ENCODE measurements at places on chromosomes 12 and 14.

DNA sequence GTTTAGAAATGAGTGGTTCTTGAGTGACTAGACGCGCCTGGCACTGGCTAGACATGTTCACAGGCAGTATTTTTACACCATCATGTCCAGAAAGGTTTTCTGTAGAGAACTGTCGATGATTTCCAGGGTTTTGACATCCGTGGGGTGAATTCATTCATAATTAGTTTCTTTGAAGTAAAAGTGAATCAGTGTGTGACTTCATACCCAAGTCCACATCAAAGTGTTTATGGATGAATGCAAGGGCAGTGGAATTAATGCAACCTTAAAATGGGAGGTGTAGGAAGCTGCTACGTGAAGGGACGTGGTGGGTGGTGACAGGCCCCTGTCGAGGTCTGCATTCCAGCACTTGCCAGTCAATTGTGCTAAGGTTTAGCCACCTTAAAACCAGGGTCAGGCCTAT lies 38.4 kb upstream of the ELK3 start:
- DNase-seq: no peak

DNA sequence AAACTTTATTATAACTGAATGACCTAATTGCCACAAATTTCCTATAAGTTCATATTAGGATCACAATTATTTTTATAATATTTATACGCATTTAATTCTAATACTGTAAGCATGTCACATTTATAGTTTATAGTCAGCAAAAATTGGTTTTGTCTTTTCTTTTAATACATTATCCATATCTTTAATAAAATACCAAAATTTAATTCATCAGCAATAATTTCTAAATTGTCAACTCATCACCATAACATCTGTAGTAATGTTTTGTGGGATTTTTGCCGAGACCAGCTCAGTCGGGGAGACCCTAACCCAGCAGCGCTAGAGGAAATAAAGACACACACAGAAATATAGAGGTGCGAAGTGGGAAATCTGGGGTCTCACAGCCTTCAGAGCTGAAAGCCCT lies 254.2 kb downstream of the KIF21A start:
- no peak for DNase-seq

- DNase-seq: peak; percentile 42
These were observed 8.7 kb upstream of the RCOR1 start for GRCh38 chr14:102583726-102584125.

- no peak for DNase-seq
These were observed 92.5 kb upstream of the NAP1L1 start for GRCh38 chr12:76176940-76177339.

GRCh38 chr12:67193704-67194103 lies 75.5 kb upstream of the CAND1 start:
- DNase-seq: peak; percentile 70

DNA sequence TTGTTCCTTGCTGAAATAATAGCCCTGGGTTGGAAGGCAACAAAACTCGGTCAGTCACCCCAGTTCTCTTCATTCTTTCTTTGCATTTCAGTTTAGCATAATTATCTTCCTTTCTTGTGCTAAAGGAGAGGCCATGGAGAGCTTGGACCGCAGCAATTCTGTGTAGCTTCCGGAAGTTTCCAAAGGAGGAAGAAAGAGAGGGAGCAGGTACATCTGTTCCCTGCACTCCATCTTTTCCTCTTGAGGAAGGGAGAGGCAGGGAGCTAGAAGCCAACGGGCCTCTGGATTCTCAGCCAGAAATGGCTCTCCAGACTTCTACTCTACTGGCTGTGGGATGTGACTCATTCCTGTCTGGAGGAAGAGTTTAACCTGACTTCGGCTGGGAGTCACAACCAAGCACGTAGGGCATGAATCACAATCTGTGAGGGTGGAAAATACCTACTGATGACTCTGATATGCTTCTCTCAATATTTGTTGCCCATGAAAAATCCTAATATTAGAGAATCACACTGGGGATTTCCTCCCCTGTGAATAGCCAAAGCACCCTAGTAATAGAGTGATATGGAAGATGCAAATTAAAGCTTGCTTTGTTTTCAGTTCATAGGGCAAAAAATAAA lies 17.0 kb downstream of the ANO6 start:
- DNase-seq: peak; percentile 83

DNA sequence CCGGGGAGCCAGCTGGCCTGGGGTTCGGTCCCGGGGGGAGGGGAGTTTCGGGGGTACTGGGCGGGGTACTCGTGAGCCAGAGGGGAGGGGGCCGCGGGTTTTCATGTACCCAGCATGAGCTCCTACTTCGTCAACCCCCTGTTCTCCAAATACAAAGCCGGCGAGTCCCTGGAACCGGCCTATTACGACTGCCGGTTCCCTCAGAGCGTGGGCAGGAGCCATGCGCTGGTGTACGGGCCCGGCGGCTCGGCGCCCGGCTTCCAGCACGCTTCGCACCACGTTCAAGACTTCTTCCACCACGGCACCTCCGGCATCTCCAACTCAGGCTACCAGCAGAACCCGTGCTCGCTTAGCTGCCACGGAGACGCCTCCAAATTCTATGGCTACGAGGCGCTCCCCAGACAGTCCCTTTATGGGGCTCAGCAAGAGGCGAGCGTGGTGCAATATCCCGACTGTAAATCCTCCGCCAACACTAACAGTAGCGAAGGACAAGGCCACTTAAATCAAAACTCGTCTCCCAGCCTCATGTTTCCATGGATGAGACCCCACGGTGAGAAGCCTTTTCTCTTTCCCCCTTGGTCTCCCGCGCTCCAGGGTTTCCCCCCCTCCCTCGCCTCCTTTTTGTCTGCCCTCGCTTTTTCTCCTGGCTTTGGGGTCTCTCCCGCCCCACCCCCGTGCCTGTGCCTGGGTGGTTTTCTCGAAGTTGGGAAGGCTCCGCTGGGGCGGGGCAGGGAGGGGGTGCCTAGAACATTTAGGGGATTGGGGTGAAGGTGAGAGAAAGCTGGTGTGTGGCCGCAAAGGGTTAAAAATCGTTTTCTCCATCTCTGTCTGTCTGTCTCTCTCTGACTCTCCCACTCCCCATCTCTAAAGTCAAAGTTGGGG lies 627 bp downstream of the HOXC8 start:
- DNase-seq: no peak

DNA sequence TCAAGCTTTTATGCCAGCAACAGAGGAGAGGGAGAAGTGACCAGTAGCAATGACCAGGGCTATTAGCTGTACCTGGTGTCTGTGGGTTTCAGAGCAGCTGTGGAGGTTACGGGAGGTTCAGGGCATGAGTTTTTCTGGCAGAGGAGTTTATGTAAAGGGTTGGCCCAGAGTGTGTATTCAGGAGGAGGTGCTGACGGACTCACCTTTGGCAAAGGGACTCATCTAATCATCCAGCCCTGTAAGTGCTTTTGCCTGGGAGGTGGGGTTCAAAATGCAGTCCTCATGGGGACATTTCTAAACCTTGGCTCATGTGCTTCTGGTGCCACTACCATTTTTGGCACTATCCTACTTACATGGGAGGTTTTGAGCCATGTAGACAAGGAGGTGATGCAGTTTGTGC lies 95.3 kb downstream of the DAD1 start:
- no peak for DNase-seq

- DNase-seq: no peak
These were observed 83.3 kb downstream of the ATXN7L3B start for GRCh38 chr12:74620921-74621320.

DNA sequence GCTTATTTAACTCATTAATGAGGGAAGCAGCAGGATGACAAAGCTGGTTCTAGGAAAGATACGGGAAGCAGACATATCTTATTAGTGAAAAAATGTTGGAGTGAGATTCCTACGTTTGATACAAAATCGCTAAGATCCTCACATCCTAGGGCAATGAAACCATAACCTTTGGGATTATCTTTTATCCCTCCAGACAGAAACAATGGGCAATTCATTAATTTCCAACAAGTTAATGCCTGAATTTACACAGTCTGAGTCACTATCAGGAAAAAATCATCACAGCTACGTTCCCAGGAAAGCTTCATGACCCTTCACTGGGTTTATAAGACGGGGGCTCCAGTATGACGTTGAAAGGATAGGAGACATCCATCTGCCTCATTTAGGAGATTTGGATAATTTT lies 45.0 kb downstream of the SLC24A4 start:
- DNase-seq: no peak

DNA sequence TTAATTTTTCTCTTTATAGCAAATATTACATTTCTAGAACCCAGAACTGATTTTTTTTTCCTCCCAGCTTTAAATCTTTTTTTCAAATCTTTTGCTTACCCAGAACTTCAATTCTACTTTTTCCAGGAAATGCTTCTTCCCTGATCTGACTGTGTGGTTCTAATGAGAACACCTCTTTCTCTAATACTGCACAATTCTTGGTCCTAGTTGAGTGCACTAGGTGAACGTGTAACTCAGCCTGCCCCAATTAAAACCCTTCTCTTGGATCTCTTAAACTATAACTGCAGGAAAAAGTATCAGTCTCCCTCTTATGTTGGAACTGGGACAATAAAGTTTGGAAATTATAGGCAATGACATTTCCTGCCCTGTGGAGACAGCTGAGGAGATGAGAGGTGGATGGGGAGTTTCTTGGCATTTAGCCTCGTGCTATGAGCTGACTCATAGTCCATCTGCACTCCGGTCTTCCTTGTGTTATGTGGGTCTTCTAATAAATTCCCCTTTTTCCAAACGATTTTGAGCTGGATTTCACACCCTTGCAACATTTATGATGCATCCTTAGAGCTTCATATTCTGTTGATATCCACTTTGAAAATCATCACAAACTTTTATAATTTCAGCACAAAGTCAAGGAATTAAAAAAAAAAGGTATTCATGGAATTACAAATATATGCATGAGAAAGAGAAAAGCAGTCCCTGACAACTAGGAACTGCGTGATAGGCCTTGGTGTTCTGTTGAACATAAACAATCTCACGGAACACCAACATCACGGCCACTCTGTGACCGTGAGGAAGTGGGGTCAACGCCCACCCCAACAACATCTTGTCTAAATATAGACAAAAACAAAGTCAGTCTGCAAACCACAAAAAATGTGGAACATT lies 52.4 kb downstream of the BRMS1L start:
- no peak for DNase-seq

- no peak for DNase-seq
These were observed 10.7 kb upstream of the M6PR start for GRCh38 chr12:8960176-8960575.

- no peak for DNase-seq
These were observed 981 bp downstream of the FLVCR2 start for GRCh38 chr14:75579338-75579864.

- DNase-seq: no peak
These were observed 186.5 kb upstream of the HMGA2 start for GRCh38 chr12:65637774-65638173.

GRCh38 chr14:95649230-95649629 lies 37.0 kb upstream of the TCL1B start:
- no peak for DNase-seq

DNA sequence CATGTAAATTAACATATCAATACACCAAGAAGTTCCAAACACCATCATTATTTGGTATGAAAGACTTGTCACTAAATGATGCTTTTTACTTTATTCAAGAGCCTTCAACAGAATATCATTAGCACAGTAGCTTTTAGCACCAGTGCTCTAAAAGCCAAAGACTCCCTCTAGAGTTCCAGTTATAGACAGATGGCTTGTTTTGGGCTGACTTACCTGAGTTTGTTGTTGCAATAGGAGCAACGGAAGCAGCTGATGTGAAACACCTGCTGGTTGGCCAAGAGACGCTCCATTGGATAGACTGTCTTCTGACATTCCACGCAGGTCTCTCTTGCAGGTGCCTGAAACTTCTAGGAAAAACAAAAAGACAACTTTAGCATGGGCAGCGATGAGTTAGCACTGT lies 14.5 kb upstream of the CERS5 start:
- DNase-seq: no peak

DNA sequence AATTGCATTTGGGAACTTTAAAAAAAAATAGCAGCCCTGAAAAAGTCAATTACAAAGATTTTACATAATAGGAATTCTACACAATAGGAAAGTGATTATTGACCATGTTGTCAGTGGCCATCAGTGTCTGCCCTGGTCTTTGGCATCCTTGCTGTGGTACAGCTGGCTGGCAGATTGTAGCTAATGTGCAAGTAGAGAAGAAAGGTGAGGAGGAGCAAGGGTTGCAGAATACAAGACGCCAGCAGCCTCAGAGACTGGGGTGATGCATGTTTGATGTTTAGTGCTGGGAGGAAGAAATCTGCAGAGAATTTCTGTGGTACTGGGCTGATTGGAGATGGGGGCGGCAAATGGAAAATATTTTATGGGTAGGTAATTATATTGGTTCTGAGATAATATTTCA lies 322.9 kb downstream of the TMEM117 start:
- no peak for DNase-seq

GRCh38 chr12:32285489-32285888 lies 113.9 kb upstream of the FGD4 start:
- peak; percentile 42 for DNase-seq

- peak; percentile 45 for DNase-seq
These were observed 16.0 kb upstream of the SERPINA4 start for GRCh38 chr14:94545131-94545841.

- no peak for DNase-seq
These were observed 3.9 kb upstream of the TMEM63C start for GRCh38 chr14:77177702-77178101.

DNA sequence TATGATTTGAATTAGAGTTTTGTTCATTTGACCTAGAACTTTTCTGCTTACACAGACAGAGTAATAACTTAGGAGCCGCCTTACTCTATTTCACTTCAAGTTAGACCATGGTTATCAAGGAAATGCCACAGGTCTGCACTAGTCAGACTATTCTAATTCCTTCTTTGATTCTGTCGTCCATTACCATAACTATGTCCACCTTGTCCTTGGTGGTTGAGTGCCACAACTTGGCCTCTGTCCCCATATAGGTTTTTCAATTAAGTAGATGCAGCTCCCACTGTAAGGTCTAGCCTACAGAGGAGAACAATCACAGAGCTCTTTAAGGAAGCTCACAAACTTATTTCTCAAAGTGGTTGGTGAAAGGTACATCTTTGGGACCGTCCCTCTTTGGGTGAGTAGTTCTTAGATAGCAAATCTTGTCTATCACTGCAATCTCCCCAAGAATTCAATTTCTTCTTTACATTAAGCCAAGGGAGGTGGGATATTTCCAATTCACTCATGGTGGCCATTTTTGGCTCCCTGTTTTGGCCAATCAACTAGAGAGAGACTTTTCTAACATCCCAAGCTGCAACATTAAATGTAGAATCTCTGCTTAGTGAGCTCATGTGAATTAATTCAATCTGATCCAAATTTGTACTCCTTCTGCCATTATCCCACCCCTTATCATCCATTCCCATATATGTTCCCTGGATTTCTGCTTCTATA lies 434.6 kb downstream of the ADAMTS20 start:
- DNase-seq: no peak

GRCh38 chr12:93373961-93374656 lies 3.6 kb upstream of the NUDT4 start:
- peak; percentile 45 for DNase-seq

DNA sequence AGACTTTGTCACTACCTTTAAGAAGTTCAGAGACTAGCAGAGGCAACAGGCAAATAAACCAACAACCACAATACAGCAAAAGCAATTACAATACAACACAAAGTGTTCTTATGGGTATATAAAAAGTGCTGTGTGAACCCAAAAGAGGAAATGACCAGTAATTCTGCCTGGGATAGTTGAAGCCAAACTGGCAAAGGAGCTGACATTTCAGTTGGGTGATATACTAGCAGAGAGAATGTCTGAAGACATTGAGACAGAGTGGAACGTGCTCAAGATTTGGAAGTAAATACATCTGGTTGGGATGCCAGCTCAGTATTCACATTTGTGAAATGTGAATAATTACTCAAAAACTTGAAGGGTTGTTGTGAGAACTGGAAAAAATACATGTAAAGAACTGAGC lies 80.6 kb upstream of the GTF2A1 start:
- no peak for DNase-seq
